ENCODE measurements at places on chromosomes 5 and 9.

DNA sequence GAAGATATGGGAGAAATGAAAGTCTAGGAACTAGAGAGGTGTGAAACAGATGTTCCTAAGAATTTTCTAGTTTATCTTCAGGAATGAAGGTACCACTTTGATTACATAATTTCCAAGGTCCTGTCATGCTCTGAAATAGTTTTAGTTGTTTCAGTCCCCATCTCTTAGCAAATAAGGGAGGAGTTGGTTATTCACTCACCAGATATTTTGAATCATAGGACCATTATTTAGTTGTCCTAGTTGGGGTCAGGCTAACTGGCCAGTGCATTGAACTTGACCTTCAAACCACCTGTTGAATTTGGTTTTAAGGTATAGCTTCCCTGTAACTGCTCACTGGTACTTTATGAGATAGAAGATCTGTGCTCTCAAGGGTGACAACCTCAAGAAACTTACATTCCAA is 53.9 kb upstream of the TNFAIP8 start:
- no peak for DNase-seq

- DNase-seq, result no peak
These were observed 174.8 kb downstream of the ENC1 start for GRCh38 chr5:74465724-74466123.

DNA sequence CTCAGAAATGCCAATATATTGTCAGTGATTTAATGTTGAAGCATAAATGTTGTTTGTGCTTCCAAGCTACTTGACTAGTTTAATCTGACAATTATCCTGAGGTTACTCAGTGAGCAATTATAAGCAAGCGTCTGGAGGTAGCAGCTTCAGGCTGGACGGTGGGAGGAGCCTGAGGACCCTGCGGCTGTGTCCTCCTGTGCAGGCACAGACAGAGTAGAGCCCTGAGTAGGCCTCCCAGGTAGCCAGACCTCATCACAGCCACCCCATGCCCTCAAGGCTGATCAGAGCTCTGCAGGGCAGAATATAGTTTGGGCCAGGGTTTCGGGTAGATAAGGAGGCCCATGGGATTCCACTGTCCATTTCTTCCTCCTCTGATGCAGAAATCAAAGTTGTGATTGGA is 153.6 kb downstream of the DRD1 start:
- DNase-seq, result no peak

DNA sequence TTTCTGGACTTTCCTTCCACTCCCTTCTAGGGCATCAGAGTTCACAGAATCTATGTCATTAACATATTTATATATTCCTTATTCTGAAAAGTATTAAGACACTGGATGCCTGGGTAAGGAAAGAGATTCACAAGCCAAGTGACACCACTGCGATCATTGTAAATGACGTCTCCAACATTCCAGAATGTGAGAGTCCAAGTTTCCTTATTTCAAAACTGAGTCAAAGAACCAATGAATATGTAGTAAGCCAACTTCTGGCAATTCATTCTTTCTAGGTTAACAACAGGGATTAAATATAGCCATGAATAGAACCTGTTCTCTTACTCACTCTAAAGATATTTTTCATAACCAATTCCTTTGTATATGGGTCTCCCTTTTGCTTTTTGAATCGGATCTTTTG is 18.1 kb downstream of the RAI14 start:
- no peak for DNase-seq

GRCh38 chr5:110951373-110951791 is 120.1 kb upstream of the TSLP start:
- DNase-seq, result no peak

- no peak for DNase-seq
These were observed 37.6 kb downstream of the SVEP1 start for GRCh38 chr9:110541950-110542349.

DNA sequence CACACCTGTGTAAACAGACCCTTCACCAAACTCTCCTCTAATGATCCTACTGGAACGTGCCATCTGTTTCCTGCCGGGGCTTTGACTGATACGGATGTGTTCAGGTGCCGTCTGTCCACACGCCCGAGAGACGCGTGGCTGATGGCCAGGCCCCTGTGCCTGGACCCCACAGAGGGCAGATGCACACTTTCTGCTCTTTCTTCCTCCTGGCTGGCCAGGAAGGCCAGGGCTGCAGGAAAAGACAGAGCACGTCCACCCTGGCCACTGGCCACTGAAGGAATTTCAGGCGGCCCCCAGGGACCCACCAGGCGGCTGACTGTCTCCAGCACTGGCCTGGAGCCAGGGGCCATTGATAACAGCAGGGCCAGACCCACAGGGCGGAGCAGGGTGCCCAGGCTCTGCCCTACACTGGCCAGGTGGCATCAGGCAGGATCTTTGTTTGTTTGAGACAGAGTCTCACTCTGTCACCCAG is 3.6 kb upstream of the ENG start:
- DNase-seq, result no peak

DNA sequence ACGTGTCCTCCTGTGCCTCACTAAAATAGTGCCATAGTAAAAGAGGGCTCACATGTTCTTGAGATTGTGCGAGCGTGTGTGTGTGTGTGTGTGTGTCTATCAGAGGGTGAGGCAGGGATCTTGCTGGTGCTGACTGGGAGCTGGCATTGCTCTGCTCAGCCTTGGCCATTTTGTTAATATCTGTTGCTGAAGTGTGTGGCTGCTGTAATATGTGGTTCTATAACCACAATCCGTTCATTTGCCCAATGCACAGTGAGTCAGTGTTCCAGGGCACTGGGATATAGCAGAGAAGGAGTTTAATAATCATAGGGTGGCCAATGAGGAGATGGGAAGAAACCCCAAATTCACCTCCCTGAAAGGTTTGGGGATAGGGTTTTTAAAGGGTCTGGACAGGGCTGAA is 61.3 kb downstream of the RASGRF2 start:
- DNase-seq, result no peak

GRCh38 chr5:43019614-43020398 is 20.3 kb downstream of the ANXA2R start:
- no peak for DNase-seq

DNA sequence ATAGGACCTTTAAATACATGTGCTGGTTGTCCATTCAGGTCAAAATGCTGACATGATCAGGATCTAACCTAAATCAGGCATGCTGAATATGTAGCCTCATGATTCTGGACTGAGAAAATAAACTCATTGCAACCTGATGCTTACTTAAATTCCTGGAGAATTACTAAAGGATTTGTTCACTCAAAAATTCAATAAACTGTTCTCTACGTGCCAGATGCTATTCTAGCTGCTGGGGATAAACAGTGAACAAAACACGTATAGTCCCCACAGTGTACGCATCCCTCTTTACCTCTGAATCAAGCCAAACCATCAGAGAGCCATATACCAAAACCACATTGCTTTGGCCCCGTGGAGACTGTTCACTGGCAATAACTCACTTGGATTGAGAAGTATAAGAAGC is 6.1 kb downstream of the SCAI start:
- DNase-seq, result no peak
